D721Med (cell line): ENCODE measurements at places on chromosomes 16 and 17.
A peak's percentile ranks its signal among the peaks of the same experiment; 100 is the strongest.

DNA sequence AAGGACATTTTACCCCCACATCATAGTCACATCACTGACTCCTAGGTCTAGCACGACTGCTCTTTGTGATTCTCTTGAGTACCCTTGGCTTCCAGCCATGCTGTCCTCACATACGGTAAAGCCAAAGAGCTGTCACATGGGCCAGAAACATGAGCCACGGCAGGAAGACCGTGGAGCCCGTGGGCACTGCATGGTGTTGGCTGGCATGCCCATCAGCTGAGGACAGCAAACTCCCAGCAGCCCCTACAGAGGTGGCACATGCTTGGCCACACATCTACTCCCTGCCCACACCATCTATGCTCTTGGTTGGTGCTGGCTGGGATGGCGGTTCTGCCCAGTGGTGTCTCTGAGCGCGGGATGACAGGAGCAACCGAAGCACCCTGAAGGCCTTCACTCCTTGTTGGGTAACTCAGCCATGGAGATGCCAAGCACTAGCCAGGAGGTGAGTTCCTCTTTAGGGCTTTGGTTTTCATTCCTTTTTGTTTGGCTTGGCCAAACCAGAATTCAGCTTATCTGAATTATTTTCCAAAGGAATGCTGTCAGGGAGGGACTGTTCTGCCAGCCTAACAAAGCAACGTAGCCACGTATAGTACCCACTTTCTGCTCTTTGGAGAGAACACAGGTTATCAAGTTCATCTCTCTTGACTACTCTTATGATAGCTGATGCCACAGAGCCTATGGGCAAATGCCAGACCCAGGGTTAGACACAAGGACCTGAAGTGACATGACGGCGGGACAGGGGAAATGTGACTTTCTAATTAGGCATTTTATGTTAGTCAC is 10.0 kb downstream of the TNFAIP1 start:
- DNase-seq: no peak

GRCh38 chr17:53807286-53807685 is 15.4 kb upstream of the KIF2B start:
- DNase-seq: no peak

GRCh38 chr17:1216217-1217088 is 36.7 kb upstream of the ABR start:
- no peak for DNase-seq

DNA sequence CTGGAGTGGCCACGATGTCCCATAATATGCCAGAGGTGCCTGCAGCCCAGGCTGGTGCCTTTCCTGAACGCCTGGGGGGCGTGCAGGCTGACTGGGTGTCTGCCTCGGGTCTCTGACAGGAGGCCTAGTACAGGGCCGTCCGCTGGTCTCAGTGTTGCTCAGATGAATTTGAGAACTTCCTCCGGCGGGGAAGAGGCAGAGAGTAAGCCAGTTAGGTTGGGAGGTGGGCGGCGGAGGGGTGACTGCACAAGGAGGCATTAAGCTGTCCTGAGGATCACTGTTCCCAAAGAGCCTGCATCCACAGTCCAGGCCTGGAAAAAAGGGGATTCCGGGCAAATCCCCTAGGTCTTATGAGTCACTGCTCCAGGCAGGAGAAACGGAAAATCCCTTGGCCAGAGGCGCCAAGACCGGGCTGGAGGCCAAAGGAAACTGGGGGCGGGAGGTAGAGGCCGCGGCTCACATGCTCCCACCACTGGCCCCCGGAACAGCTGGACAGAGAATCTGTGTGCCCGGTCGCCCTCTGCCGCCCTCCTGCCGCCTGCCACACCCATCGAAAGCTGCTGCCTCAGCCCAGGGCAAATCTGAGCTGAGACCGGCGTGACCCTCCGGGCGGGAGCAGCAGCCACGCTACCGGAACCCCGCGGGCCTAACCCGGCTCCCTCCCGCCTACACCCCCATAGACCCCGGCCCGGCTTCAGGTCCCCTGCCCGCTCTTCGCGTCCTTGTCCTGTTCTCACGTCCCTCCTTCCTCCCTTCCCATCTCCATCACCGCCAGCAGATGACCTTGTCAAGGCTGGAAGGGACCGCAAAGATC is 1.2 kb downstream of the TRIM47 start:
- DNase-seq: no peak

GRCh38 chr16:23642246-23642774 is 1.0 kb downstream of the DCTN5 start:
- DNase-seq: no peak

DNA sequence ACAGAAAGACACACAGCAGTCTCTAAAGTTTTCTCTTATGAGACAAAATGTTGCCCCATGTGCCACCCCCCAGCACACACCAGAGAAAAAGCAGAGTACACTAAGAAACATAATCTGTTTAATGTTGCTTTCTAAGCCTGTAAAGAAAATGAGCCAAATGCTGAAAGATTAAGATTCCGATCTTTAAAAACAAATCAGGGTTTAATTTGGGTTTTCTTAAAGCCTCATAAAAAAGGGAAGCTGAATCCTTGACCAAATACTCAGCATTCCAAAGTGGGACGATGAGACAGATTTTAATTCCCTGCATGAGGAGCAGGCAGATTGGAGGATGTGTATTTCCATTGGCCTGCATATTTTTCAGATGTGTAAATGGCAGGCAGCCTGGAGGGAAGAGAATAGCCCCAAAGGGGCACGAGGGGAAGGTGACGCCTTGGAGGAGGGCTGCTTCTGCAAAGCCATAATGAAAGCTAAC is 118.4 kb downstream of the COPRS start:
- no peak for DNase-seq

- peak; percentile 35 for DNase-seq
These were observed 22.3 kb upstream of the RBBP6 start for GRCh38 chr16:24516900-24517669.

GRCh38 chr17:2453866-2454265 is 53.0 kb upstream of the MNT start:
- DNase-seq: no peak

GRCh38 chr17:35879773-35880654 is at the start of gene CCL5:
CCL5 (minus strand) TSS chr17:35880360.
- no peak for DNase-seq

DNA sequence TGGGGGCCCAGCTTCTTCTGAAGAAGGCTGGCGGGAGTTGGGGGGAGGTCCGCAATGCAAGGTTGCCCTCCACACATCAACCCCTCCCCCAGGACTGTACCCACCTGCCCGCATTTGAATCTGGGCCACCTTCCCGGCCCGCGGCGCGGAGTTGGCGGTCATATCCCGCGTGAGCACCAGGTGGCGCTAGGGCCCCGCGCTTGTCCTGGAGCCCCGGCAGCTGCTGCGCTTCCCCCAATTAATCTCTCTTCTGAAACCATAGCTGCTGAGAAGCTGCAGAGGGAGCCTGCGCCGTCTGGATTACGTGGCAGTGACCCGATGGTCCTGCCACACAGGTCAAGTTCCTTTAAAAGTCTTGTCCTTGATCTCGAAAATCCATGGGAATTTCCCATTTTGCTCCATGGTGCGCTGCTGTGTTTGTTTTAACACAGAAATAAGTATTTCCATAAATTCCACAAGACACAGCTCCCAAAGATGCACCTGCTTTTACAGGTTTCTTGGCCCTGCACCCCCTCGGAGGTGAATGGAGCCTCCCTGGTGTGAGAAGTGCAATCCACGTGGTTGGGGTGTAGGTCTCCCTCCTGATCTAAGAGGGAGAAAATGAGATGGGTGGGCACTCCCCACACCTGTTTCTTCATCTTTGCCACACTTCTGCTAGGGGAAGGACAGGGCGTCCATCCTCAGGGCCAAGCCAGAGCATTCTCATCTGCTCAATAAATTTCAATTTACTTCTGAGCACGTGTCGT is 22.1 kb downstream of the COX4I1 start:
- peak; percentile 66 for DNase-seq

- DNase-seq: no peak
These were observed 647 bp downstream of the PRSS8 start for GRCh38 chr16:31134625-31135534.

DNA sequence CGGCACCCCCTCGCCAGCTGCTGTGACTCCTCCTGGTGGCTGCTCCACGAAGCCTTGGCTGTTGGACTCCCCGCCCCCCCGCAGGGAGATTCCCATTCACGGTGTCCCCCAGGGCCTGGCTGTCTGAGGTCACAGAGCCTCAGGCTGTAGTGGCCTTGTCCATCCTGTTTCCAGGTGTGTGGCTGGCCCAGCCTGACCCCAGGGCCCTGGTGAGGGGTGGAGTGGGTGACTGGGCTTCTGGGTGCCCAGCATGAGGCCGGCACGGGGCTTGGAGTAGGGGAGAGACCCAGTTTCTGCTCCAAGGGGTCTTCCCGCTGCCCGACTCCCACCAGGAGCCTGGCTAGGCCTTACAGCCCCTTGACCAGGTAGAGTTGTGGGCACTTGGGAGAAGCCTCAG is 10.4 kb downstream of the PRSS27 start:
- no peak for DNase-seq

DNA sequence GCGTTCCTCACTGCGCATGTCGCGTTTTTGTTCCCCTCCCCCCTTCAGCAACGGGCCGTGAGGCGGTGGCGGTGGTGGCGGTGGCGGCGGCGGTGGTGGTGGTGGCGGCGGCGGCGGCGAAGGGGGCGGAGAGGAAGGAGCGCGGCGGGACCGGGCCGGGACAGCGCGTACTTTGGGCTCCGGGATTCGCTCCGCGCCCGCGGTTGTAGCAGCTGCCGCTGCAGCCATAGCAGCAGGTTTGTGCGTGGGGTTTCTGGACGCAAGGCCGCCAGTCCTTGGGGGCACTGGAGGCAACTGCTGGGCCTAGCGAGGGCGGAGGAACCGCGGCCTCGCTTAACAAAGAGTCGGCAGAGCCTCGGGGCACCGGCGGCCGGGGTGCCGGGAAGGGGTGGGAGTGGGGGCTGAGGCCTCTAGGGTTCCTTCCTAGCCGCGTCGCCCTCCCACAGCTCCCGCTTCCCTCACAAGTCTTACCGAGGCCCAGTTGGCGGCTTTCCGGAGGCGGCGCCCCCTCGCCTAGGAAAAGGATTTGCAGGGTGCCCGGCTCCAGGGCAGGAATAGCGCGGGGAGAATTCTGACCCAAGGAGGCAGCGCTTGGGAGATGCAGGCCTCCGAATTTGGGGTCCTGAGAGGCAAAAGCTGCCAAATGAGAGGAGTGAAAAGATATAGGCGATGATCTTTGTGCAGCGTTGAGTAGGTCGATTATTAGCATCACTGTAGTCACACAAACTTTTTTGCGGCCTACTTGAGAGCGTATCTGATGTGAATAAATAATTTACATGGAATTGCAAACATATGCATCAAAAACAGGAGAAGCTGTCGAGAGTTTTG is at the start of gene DDX42:
Gene DDX42 (plus strand): TSS at position 30 of the 828 bp plus-strand sequence. CDS start 12,880 bp downstream, outside the sequence.
- DNase-seq: no peak

DNA sequence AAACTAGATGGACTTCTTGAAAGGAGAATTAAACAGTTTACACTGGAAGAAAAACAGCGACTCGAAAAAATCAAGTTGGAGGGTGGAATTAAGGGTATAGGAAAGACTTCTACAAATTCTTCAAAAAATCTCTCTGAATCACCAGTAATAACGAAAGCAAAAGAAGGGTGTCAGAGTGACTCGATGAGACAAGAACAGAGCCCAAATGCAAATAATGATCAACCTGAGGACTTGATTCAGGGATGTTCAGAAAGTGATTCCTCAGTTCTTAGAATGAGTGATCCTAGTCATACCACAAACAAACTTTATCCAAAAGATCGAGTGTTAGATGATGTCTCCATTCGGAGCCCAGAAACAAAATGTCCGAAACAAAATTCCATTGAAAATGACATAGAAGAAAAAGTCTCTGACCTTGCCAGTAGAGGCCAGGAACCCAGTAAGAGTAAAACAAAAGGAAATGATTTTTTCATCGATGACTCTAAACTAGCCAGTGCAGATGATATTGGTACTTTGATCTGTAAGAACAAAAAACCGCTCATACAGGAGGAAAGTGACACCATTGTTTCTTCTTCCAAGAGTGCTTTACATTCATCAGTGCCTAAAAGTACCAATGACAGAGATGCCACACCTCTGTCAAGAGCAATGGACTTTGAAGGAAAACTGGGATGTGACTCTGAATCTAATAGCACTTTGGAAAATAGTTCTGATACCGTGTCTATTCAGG is 85.0 kb downstream of the C17orf58 start:
- DNase-seq: no peak

- no peak for DNase-seq
These were observed 1.9 kb upstream of the SMIM5 start for GRCh38 chr17:75631353-75631752.

DNA sequence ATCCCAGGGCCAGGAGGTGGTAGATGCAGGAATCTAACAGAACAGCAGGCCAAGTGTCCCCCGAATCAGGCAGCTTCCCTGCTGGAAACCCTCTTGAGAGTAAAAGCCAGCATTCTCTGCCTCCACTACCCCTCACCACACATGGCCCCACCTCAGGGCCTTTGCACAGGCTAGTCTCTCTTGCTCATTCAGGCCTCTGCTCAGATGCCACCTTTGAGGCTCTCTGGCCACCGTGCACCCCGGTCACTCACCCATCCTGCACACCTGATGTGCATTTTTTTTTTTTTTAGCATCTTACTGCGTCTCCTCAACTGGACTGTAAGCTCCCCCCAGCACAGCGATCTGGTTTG is 34.5 kb upstream of the GSE1 start:
- DNase-seq: no peak

DNA sequence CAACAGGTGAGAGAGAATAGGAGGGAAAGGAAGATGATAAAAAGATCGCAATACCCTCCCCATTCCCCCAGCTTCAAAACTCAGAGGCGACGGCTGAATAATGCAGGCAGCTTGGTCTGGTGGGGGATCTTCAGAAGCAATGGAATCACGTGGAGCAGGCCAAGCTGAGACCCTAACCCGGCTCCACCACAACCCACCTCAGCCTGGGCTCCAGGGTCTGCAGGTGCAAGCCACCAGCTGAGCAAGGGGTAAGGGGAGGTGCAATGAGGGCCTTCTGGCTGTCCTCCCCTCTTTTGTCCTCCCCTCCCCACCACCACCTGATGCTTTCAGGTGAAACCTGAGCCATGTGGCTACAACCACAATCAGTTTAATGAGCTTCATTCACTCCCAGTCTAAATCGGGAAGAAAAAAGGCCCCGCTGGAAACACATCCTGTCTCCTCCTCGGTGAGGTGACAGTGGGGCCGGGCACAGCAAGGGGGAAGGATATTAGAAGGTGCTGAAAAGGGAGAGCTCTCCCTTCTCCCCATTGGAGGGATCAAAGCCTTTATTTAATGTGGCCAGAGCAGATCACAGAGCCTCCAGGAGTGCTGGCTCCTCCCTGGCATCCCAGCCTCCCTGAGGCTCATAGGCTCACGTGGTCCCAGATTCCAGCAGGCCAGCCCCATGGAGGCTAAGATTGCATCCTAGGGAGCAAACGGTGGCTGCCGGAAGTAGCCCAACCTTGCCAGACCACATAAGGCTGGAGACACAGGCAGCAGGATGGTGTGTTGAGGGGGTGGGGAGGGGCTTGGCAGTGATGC is 261.0 kb downstream of the SOX9 start:
- no peak for DNase-seq

GRCh38 chr17:79811011-79811867 is 14.4 kb upstream of the CBX8 start:
- DNase-seq: peak; percentile 96

DNA sequence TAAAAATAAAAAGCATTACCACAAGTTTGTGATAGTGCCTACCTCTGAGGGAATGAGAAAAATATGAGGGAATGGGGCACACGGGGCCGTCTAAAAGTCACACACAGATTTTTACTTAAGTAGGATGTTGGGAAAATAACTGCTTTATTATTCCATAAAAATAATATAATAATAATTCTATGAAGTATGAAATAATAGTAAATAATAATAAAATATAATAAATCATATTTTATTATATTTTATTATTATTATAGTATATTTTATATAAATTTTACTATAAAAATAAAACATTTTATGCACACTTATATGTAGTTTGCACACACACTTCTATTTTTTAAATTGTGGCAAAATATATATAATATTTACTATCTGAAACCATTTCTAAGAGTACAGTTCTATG is 92.3 kb downstream of the BMERB1 start:
- no peak for DNase-seq
